ENCODE measurements at places on chromosomes 3 and 15.

GRCh38 chr3:16229681-16230080 is 35.1 kb downstream of the DPH3 start:
- no peak for DNase-seq

- no peak for DNase-seq
These were observed 108.6 kb downstream of the RPLP1 start for GRCh38 chr15:69561071-69561784.

DNA sequence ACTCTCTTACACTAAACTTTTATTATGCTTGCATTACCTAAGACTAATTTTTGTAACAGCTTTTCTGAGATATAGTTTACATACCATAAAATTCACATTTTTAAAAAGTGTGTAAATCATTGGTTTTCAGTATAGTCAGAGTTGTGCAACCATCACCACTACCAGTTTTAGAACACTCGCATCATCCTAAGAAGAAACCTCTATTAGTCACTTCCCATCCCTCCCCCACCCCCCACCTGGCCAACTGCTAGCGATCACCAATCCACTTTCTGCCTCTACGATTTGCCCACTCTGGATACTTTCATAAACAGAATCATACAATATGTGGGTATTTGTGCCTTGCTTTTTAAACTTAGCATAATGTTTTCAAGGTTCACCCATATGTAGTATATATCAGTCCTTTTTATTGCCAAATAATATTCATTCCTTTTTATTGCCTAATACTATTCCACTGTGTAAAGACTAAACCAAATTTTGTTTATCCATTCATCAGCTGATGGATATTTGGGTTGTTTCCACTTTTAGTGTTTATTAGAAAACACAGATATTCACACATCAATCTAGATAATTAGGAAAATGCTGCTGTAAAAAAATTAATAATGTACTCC is 23.0 kb downstream of the UBP1 start:
- DNase-seq, result no peak

DNA sequence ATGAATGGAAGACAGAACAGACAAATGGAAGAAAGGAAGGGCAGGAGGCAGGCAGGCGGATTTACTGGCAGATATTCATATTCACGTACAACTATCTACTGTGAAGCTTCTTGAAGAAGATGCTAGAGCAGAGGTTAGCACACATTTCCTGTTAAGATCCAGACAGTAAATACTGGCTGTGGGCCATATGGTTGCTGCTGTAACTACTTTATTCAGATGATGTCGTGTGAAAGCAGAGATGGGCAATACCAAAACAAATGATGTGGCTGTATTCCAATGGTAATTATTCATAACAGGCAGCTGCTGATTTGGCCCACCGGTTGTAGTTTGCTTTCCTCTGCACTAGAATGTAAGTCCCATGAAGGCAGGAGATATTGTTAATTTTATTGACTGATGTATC is 115.7 kb upstream of the PRTG start:
- no peak for DNase-seq

DNA sequence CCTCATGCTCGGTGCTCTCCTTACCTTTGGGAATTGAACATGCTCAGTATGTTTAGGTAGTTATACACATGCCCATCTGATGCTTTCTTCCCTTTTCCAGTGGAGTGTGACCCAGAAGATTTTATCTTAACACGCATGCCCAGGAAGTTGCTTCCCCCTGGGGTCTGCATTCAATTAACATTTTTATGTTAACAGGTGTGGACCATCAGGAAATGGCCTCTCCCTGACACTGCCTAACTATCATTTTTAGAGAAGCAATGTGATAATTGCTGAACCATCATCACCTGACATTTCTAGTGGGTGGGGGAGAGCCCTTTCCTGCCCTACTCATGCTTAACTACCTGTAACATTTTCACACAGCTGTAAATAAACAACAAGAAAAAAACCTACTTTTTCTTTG is 55.1 kb upstream of the TGFBR2 start:
- no peak for DNase-seq

- no peak for DNase-seq
These were observed 10.8 kb downstream of the RASL12 start for GRCh38 chr15:65056868-65057548.

DNA sequence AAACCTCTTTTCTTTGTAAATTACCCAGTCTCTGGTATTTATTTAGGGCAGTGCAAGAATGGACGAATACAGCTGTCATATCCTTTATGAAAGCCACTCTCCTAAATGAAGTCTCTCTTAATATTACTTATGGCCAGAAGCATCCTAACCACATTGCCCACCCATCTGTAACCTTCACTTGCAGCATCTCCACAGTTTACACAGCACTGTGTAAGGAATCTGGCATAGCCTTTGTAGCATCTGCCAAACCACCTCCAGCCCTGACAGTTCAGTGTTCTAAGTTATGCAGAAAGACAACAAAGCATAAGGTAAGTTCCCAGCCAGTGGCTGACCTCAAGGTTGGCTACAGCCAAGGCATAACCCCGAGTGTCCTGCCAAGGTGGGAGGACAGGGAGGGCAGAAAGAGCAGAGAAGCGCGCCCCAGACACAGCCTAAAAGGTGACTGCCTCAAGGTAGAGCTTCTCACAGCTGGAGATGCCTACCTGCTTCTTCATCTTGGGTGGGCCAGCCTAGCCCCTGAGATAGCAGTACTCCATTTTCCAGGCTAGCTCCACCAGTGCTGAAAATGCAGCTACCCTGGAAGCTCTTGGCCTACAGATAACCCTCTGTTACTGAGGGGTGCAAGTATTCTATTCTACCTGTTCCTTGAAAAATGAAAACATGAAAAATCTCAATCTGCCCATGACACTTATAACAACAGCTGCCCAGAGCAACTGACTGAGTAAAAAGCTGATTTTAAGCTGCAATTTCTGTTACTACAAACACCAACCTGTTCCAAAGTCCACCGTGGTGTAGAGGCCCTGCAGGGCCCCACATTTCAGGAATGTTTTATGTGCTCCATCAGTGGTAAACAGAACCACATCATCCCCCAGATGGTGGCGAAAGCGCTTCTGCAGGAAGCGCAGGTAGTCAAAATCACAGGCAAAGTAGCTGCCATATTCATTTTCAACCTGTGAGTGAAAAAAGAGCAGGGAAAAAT is 39.3 kb downstream of the GLB1 start:
- no peak for DNase-seq

DNA sequence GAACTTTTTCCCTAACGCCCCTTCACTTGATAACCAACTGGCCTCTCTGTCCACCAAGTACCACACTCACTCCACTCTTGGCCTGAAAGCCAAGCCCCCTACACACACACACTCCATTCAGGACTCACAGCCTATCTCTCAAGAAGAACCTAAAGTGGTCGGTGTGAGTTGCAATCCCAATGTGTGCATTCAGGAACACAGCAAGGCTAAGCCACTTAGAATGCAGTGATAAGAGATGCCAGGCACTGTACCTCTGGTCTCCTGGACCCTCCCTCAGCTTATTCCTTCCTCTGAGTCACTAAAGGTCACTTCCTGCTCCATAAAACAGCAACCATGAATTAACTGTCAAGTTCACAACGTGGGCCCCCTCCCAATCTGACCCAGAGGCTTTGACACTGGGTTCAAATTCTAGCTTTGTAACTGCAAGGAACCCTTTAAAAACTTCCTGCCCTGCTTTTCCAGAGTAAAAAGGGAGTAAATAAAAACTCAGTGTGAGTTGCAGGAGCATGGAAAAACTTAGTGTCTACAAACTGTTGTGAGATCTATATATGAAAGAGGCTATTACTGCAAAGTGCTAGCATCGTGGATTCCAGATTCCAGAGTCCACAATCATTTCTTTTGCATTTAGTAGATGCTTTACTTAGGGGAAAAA is 17.6 kb upstream of the KCNMB3 start:
- DNase-seq, result no peak

- no peak for DNase-seq
These were observed 184.5 kb upstream of the TSC22D2 start for GRCh38 chr3:150223558-150223957.

GRCh38 chr3:62600033-62600432 is 226.7 kb upstream of the FEZF2 start:
- no peak for DNase-seq

GRCh38 chr3:46091741-46092701 is 64.7 kb upstream of the XCR1 start:
- no peak for DNase-seq

DNA sequence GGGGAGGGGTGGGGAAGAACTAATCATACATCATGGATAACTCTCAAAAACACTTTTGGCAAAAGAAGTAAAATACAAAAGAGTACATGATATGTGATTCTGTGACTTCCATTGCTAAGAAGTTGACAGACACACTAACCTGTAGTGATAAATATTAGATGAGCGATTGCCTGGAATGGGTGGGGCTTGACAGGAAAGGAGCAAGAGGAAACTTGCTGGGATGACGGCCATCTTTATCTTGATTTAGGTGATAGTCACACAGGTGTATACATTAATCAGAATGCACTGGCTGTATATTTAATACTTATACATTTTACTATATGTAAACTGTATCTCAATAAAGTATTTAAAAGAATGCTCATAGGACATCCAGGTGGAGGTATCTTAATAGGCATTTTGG is 13.1 kb downstream of the PARL start:
- DNase-seq, result no peak

- no peak for DNase-seq
These were observed 82.0 kb upstream of the ATP11B start for GRCh38 chr3:182711261-182711683.

DNA sequence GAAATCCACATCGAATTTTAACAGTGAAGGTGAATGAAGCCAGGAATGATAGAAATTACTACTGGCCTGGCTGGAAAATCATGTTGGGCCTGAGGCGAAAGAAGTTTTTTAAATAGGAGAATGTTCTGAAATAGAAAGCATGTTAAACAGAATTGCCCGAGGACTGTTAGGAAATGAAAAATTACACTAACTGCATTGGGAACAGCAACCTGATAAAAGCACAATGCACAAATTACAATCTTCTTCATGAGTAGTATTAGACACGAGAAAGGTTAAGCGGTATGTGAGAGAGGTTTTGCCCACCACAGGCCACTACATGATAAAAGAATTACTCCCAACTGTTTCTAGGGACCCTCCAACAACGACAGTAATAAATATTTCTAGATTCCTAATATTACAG is 18.9 kb downstream of the GBE1 start:
- no peak for DNase-seq

- DNase-seq, result no peak
These were observed 80.4 kb upstream of the MEF2A start for GRCh38 chr15:99485153-99485961.

DNA sequence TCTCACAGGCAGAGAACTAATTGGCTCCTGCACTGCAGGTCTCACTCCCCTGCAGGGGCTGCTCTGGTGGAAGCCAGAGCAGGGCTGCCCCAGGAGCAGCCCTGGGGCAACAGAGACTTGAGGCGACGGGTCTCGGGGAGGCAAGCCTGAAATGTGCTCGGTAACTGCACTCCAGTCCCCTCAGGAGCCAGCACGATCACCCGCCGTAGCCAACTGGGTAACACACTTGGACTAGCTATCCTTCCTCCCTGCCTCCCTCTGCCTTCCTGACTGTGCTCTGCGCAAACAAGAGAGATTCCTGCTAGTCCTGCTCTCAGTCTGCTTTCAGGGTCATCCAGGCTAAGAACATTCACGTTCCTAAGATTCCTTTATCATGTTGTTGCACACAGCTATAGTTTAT is 140.7 kb upstream of the NSMCE3 start:
- no peak for DNase-seq

DNA sequence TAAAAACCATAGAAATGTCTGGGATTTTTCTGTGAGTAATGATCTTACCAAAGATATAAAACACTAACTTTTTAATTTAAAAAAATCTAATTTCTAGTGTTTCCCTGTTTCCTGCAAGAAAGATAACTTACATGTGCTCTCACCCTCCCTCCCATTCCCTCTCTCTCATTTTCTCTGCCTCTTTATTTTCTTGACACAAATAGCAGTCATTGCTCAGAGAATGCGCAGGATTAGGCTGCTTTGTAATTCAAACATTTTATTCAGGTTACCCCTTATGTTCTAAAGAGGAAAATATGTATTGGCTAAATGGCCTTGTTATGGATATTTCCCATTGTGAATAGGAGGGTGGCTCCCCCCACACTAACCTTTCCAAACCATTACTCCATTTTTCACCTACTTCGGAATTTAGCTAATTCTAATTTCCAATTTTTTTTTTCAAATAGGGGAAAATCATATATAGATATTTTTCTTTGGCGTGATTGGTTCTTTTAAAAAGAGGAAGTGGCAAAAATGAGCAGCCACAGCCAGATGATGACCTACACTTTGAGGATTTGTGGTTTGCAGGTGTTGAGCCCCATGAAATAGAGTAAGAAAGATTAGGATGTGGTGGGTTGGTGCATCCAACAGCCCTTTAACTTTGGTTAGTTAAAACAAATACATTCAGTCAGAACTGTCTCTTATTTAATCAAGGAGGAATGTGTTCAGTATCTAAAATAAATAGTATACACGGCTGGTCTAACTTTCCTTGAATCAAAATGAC is 554.4 kb downstream of the IGSF11 start:
- no peak for DNase-seq

- no peak for DNase-seq
These were observed 242.0 kb downstream of the NEK10 start for GRCh38 chr3:27127195-27127594.

DNA sequence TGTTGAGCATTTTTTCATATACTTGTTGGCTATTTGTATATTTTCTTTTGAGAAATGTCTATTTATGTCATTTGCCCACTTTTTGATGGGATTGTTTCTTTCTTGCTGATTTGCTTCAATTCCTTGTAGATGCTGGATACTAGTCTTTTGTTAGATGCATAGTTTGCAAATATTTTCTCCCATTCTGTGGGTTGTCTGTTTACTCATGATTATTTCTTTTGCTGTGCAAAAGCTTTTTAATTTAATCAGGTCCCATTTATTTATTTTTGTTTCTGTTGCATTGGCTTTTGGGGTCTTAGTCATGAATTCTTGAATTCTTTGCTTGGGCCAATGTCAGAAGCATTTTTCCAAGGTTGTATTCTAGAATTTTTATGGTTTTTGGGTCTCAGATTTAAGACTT is 251.7 kb downstream of the WNT5A start:
- DNase-seq, result no peak

DNA sequence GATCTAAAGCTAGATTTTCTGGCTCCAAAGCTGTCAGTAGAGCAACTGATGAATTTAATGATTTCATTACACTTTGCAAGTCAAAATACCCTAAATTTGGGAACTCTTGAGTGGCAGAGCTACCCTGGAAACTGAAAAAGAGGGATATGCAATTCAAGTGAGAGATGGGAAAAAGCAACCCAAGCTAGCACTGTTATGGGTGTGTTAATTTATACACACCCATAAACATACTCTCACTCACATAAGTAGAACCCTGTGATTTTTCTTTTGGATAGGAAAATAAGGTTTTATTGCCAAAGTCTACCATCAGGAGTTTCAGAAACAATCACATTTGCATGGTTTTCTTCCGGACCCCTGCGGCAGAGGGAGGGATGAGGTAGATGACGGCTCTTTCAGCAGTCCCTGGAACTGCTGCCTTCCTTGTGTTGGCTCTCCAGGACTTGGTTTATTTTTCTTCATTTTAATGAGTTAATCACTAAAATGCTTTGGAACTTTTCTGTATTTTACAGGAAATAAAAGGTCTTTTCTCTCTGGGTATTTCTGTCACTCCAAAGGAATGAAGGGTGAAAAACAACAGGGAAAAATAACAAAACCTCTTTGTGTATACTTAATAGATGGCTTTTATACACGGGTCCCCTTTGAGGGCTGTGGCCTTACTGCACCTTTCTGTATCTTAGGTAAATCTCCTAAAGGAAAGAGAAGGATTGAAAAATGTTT is 63.8 kb downstream of the TTC23 start:
- no peak for DNase-seq

GRCh38 chr3:20853890-20854289 is 667.9 kb upstream of the SGO1 start:
- no peak for DNase-seq

- no peak for DNase-seq
These were observed 82.2 kb upstream of the VEPH1 start for GRCh38 chr3:157585386-157585785.

All from activated T-cell treated with anti-CD3 and anti-CD28 coated beads for 1 hour (primary cell).